T-helper 1 cell (primary cell): ENCODE measurements at places on chromosomes 3 and 15.

DNA sequence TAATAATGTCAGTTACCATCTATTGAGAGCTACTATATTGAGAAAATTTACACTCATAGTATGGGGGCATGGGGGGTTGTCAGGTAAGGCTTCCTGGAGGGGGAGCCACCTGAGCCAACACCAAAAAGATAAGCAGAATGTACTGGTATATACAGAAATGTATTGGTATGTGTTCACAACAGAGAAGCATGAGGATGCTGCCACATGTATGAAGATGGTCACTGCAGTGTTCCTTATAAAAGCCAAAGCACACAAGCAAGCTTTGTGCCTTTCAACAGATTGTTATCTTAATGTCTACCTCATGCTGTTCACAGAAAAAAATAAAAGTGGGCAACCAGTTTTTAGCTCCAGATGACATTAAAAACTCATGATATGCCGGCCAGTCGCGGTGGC, 149.0 kb downstream of the MAGI1 start:
- DNase-seq: no peak

DNA sequence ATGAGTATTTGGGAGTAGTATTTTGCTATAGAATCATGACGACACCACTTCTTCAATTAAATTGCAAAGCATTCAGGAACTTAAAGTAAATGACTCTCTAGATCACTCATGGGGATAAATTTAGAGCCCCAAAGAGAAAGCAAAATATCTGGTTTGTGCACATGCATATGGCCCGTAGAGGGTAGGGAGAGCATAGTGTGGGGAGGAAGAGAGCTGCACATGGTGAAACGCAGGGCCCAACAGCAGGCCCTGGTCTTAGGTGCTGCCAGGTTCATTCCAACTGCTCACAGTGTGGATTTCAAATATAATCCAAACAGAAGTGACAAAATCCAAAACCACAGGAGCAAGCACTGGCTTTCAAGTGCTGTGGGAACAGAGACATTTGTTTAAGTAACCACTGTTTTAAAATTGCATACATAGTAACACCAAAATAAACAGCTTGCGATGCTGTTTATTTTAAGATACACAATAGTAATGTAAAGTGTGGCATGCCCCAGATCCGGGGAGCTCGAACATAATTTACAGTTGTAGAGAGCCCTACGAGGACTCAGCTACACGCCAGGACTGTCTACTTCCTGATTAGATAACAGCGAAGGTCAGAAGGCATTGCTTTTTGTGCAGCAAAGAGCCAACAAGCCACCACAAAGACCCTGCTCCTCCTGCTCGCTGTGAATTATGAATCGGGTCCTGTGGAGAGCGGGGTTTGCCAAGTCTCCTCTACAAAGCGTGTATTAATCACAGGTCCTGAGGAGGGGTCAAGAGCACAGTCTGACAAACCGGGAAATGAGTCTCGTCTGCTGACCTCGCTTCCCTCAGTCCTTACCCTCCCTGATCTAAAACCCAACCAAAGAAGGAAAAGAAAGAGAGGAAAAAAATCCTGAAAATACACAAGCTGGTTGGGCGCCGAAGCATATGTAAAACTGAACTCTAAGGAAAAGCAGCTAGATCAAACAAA, 80.6 kb downstream of the MEIS2 start:
- DNase-seq: no peak

DNA sequence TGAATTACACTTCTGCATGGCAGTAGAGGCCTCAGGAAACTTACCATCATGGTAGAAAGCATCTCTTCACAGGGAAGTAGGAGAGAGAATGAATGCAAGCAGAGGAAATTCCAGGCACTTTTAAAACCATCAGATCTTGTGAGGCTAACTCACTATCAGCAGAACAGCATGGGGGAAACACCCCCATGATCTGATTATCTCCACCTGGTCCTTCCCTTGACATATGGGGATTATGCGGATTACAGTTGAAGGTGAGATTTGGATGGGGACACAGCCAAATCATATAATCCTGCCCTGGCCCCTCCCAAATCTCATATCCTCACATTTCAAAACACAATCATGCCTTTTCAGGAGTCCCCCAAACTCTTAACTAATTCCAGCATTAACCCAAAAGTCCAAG, 691.1 kb downstream of the SI start:
- no peak for DNase-seq

DNA sequence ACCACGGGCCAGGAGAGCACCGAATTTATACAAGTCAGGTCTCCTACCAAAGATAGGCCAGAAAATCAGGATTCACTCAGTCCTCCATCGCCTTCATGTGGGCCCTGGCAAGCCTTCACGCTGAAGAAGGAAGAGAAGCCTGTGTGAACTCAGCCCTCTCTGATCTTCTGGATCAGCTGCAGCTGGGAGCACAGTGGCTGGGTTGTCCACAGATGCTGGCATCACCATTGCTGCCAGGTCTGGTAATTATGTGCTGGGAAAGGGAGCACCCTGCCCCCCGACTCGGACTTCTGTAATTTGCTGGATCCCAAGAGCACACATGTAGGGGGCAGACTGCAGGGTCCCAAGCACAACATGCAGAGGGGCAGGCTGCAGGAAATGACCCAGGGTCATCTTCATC, 12.4 kb upstream of the PDE8A start:
- no peak for DNase-seq

DNA sequence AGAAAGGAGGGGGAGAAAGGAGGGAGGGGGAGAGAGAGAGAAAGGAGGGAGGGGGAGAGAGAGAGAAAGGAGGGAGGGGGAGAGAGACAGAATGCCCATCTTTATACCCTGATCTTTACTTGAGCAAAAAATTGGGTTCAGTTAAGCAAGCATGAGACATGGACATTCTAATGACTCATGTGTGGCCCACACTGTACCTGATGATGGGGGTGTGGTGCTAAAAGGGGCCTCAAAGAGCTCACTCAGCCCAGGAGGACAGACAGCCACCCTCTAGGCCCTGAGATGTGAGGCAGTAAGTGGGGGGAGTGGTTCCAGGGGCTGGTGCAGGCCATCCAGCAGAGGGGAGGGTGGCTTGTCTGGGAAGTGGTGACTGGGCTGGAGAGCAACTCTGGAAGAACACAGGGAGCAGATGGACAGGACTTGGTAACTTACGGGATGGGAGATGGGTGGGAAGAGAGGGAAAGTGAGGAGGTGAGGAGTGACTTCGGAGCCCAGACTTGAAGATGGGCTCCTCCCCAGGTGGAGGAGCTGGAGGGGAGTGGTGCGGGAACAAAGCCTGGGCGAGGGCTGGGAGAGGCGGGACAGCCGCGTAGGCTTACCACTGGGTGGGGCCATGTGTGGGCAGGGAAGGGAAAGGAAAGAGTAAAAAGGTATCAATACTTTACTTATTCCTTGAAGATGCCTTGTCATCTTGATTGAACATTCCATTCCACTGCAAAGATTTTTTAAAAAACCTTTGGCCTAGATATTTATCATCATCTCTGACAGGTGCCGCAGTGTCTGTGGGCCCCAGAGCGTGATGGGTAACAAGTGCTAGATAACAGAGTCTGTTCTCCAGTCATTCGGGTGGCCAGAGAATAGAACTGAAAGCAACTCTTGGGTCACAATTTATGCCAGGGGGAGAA, 32.3 kb downstream of the TSPAN3 start:
- no peak for DNase-seq

DNA sequence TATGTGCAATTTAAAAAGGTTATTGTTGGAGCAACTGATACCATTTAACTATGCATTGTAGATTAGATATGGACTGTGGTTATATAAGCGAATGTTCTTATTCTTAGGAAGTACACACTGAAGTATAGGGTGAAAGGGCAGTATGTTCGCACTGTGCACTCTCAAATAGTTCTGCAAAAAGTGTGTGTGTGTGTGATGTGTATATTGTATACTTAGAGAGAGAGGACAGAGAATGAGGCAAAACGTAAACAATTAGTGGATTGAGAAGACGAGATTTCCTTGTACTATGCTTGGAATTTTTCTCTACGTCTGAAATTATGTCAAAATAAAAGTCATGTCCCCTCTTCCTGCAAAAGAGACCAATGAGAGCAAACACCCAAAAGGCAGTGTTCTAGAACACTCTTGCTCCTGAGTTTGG, 30.4 kb downstream of the LSM3 start:
- DNase-seq: no peak

DNA sequence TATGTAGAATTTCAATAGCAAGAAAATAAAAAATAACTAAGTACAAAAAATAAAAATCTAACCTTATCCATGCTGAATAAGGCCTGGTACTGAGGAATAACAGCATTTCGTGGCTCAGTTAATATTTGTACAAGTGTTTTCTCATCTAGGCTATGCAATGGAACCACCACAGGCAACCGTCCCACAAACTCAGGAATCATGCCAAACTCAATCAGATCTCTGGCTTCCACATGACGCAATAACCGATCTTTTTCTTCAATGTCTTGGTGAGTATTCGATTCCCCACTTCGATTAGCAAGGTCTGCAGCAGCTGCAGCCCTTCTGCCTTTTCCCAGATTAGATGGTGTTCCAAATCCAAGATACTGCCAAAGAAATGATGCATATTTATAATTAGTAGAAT, 21.1 kb upstream of the PDCD7 start:
- DNase-seq: no peak

GRCh38 chr3:16254916-16255315, 9.8 kb downstream of the DPH3 start:
- no peak for DNase-seq

- DNase-seq: no peak
Observed at GRCh38 chr3:74501007-74501406, 113.5 kb downstream of the CNTN3 start.

- no peak for DNase-seq
Observed at GRCh38 chr3:122104515-122105194, 49.5 kb downstream of the CD86 start.

- no peak for DNase-seq
Observed at GRCh38 chr3:106341087-106341486, 472.3 kb upstream of the CBLB start.

GRCh38 chr3:66439666-66440344, 61.0 kb downstream of the LRIG1 start:
- no peak for DNase-seq

DNA sequence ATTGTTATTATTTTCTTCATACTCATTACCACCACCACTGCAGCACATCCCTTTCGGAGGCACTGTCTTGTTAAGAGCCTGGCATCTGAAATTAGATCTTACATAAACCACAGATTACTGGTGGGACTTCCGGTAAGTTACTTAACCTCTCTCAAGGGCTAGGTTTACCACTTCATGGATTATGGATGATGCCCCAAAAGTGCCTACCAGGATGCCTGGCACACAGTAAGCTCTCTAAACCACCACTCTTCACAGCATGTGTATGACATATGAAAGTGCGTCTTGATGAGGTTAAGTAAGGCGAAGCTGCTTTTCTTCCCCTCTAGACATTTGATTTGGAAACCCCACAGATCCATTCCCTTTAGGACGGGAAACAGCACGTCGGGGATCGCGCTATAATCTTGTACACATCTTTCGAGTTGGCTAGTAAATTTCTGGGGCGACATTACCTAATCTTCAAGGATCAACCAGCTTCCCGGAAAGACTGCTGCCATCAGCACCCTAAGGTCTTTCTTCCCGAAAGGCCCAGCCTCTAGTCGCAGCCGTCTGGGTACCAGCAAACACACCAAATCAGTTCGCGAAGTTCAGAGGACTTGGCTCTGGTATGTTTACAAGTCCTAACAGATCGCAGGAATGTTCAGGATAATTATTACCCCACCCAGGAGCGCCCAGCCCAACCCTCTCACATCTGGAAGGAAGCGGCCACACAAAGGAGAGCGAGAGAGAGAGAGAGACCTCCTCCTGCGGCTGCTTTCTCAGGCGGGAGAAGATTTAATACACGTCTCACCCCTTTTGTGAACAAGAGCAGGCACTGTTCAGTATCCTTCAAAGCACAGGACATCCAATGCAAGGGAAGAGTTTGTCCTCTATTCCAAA, 155.1 kb upstream of the FRMD4B start:
- no peak for DNase-seq

GRCh38 chr3:172808969-172809546, 58.5 kb downstream of the ECT2 start:
- no peak for DNase-seq

DNA sequence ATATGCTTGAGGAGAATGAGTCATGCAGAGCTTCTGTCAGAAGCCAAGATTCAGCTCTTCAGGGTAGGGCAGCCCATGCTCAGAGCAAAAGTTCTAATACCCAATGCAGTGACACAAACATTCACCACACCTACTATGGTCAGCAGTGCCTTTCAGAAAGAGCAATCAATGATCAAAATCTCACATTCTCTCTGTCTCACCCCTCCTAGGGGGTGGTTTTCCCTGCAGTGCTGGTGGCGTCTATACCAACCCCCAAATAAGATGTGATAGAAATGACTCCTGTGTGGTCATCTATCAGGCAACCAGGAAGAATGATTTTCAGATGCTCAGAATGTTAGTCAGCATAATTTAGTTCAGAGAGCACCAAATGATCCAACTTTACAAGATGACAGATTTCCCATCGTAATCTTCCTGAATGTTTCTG, 385.3 kb downstream of the NTRK3 start:
- DNase-seq: no peak

DNA sequence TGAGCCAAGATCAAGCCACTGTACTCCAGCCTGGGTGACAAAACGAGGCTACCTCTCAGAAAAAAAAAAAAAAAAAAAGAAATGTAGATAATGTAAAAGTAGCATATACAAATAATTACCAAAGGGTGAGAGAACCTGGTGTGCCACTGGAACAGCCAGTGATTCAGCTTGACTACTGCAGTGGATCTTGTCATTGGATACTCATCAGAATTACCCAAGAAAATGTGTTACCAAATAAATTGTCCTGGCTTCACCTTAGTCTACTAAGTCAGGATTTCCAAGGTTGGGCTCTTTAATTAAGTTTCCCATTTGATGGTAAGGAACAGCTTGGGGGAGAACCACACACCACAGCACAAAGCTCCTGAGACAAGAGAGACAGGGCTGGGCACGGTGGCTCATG, 1.5 kb downstream of the NICN1 start:
- DNase-seq: no peak

GRCh38 chr3:55622116-55622515, 135.0 kb upstream of the WNT5A start:
- no peak for DNase-seq

- no peak for DNase-seq
Observed at GRCh38 chr15:66253418-66254088, at the start of gene MEGF11. Gene MEGF11 (minus strand): TSS chr15:66253750. CDS start chr15:66128403, 125,347 bp downstream.

- DNase-seq: no peak
Observed at GRCh38 chr3:158785972-158786371, 15.9 kb upstream of the MFSD1 start.

GRCh38 chr15:90234096-90234988, at the start of gene GDPGP1:
Gene GDPGP1 (plus strand): TSS chr15:90234209. CDS start chr15:90240909, 6,700 bp downstream.
- no peak for DNase-seq
